ENCODE measurements at places on chromosomes 11 and 22.

- no peak for DNase-seq
These were observed 19.5 kb downstream of the ARFGAP3 start for GRCh38 chr22:42837556-42837955.

- DNase-seq = no peak
These were observed 44.2 kb upstream of the WEE1 start for GRCh38 chr11:9529334-9529650.

GRCh38 chr22:41445129-41446056 lies 1.2 kb downstream of the TOB2 start:
- DNase-seq = no peak

GRCh38 chr11:107969219-107969618 lies 39.5 kb upstream of the CUL5 start:
- no peak for DNase-seq

DNA sequence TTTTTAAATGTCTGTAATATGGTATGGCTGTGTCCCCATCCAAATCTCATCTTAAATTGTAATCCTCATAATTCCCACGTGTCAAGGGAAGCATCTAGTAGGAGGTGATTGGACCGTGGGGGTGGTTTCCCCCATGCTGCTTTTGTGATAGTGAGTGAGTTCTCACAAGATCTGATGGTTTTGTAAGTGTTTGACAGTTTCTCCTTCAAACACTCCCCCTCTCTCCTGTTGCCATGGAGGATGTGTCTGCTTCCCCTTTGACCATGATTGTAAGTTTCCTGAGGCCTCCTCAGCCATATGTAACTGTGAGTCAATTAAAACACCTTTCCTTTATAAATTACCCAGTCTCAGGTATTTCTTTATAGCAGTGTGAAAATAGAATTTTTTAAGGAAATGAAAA lies 31.1 kb upstream of the CD44 start:
- no peak for DNase-seq

DNA sequence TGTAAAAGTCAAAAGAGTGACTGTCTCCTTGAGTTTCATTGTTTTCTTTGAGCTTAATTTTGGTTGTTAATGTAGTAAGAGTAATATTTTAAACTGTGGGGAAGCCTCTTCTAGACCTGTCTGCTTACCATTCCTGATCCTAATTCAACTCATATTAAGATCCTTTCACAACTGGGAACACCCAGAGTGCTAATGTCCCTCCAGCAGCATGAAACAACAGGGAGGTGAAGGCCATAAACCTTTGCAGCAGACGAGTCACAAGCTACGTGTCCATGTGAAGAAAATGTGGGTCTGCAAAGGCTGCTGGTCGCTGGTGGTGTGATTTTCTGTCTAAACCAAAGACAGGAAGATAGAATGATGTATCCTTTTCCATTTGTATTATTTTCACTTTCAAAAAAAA lies 152.5 kb downstream of the ETS1 start:
- no peak for DNase-seq
